ENCODE measurements at places on chromosomes 2 and 18.
A peak's percentile ranks its signal among the peaks of the same experiment; 100 is the strongest.

- no peaks in the 10 kb centered on the region for H3K27me3 ChIP-seq
- H3K36me3 ChIP-seq: no peaks in the 10 kb centered on the region
- DNase-seq: no peak
- H3K27ac ChIP-seq: no peak overlapping the region
- H3K4me1 ChIP-seq: no peaks in the 10 kb centered on the region
Measured at GRCh38 chr2:174786066-174786725, 21.9 kb upstream of the CHRNA1 start.

DNA sequence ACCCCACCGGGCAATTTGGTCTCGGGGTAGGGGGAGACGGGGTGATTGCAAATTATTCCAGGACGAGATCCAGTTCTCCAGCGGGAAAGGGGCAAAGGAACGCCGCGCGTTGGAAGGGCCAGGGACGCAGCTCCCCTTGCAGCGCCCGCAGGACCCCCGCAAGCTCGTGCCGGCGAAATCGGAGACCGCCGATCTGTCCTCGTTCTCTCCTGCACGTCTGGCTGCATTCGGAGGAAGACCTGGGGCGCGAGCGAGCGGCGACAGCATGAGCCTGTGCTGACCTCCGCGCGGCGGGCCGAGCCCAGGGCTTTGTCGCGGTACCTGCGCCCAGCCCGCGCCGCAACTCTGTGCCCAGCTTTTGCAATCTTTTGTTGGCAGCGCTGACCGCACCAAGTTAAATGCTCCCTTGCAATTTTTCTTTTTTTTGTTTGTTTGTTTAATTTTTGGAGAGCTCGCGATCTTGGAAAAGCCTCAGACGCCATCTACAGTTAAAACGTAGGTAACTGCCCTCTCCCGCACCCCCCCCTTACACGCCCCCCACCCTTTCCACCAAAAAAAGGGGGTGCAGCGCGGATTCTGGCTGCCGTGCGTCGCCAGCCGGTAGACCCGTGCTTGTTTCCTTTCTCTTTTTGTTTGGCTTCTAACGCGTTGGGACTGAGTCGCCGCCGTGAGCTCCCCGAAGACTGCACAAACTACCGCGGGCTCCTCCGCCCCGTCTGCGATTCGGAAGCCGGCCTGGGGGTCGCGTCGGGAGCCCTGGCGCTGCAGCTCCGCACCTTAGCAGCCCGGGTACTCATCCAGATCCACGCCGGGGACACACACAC is 667 bp downstream of the TRIB2 start:
- peak overlapping the region; percentile 96 for H3K27ac ChIP-seq
- H3K27me3 ChIP-seq: no peaks in the 10 kb centered on the region
- peak overlapping the region; percentile 80 for H3K4me3 ChIP-seq
- peaks cover 3% of the 10 kb centered on the region for H3K4me1 ChIP-seq
- peak; percentile 61 for DNase-seq

DNA sequence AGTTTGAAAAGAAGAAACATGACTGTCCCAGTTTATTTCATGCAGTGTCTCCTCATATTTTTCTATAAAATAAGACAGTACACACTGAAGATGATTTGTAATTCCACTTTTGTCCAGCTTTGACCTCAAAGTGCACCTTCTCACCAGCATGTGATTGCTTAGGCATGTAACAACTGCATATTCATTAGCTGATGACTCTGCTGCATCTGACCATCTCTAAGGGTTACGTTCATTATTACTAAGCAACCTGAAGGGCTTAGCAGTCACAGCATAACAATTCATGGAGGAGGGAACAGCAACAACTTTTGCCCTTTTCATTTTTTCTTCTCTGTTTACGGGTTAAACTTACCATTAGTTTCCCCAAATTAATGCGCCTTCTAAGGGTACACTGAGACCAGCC is 330.6 kb upstream of the PIK3C3 start:
- H3K27me3 ChIP-seq: no peaks in the 10 kb centered on the region
- H3K36me3 ChIP-seq: no peaks in the 10 kb centered on the region
- no peak overlapping the region for H3K4me3 ChIP-seq
- H3K27ac ChIP-seq: no peak overlapping the region
- no peak for DNase-seq

- H3K4me3 ChIP-seq: no peak overlapping the region
- no peaks in the 10 kb centered on the region for H3K36me3 ChIP-seq
- H3K4me1 ChIP-seq: no peaks in the 10 kb centered on the region
Measured at GRCh38 chr18:26818461-26818860, 47.0 kb downstream of the AQP4 start.

GRCh38 chr18:74492259-74492658 is 3.9 kb upstream of the CNDP2 start:
- no peak overlapping the region for H3K27ac ChIP-seq
- no peak for DNase-seq
- H3K36me3 ChIP-seq: no peaks in the 10 kb centered on the region

- no peaks in the 10 kb centered on the region for H3K27me3 ChIP-seq
- H3K36me3 ChIP-seq: no peaks in the 10 kb centered on the region
- H3K27ac ChIP-seq: no peak overlapping the region
- DNase-seq: no peak
- H3K4me1 ChIP-seq: no peaks in the 10 kb centered on the region
Measured at GRCh38 chr2:119940856-119941255, 72.0 kb upstream of the EPB41L5 start.

DNA sequence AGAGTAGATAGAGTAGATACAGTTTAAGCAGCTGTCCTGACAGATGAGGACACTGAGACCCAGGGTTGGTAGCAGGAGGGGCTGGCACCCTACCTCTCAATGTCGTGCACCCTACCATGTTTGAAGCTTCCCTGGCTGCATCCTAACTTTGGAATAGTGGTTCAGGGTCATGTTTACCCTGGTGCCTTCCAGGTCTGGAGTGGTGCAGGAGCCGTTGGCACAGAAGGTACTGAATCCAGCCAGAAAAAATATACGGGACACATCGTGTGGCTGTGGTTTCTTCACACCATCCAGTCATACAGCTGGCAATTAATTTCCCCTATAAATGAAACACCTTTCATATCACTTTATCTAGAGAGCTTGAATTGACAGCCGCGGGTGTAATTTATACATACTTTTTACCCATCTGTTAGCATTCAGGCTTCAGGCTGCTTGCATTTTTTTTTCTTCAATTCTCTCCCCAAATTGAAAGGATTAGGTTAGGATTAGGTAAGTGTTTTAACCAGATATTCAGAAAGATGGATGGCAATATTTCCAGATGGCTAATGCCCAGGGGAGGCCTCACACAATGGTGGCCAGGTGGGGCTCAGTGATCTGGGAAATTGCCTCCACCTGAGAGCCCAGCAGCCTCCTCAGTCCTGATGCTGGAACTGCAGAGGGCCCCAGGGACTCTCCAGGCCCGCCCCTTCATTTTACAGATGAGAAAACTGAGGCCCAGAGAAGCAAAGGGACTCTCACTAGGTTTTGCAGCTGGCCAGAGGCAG is 127.0 kb downstream of the CELF4 start:
- H3K4me3 ChIP-seq: no peak overlapping the region
- H3K4me1 ChIP-seq: no peaks in the 10 kb centered on the region
- no peaks in the 10 kb centered on the region for H3K36me3 ChIP-seq

GRCh38 chr2:10378189-10378588 is 69.9 kb downstream of the ODC1 start:
- no peaks in the 10 kb centered on the region for H3K36me3 ChIP-seq
- H3K4me1 ChIP-seq: peaks cover 12% of the 10 kb centered on the region
- H3K27ac ChIP-seq: no peak overlapping the region

DNA sequence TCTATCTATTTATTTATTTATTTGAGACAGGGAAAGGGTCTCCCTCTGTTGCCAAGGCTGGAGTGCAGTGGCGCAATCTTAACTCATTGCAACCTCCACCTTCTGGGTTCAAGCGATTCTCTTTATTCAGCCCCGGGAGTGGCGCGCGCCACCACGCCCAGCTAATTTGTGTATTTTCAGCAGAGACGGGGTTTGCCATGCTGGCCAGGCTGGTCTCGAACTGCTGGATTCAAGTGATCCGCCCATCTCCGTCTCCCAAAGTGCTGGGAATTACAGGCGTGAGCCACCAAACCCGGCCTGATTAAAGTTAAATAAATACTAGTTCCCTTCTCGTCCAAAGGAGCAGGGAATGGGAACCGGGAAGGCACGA is 4.2 kb upstream of the CTDSP1 start:
- no peaks in the 10 kb centered on the region for H3K36me3 ChIP-seq
- no peaks in the 10 kb centered on the region for H3K4me1 ChIP-seq
- DNase-seq: peak; percentile 54
- H3K4me3 ChIP-seq: peak overlapping the region; percentile 95
- peak overlapping the region; percentile 99 for H3K27ac ChIP-seq

DNA sequence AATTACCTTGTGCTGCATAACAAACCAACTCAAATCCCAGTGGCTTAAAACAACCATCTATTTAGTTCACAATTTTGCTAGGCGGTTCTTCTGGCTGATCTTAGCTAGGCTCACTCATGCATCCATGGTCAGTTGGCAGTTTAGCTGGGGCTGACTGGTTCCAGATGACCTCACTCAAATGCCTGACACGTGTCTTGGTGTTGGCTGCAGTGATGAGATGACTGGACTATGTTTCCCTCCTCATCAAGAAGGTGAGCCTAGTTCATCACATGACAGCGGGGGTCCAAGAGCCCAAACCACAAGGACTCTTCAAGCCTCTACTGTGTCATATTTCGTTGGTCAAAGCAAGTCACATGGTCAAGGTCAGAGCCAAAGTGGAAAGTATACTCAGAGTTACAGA is 42.7 kb upstream of the ACTR3 start:
- H3K36me3 ChIP-seq: no peaks in the 10 kb centered on the region
- DNase-seq: no peak
- H3K27me3 ChIP-seq: no peaks in the 10 kb centered on the region

GRCh38 chr2:207847098-207847806 is 77.5 kb upstream of the FZD5 start:
- DNase-seq: no peak
- no peaks in the 10 kb centered on the region for H3K27me3 ChIP-seq
- H3K4me3 ChIP-seq: no peak overlapping the region
- no peaks in the 10 kb centered on the region for H3K36me3 ChIP-seq

- H3K4me3 ChIP-seq: no peak overlapping the region
- no peak overlapping the region for H3K27ac ChIP-seq
- H3K4me1 ChIP-seq: no peaks in the 10 kb centered on the region
Measured at GRCh38 chr2:19823507-19823906, 78.3 kb downstream of the TTC32 start.

GRCh38 chr2:20649576-20649975 is 1.3 kb downstream of the HS1BP3 start:
- no peaks in the 10 kb centered on the region for H3K36me3 ChIP-seq
- H3K4me1 ChIP-seq: peaks cover 20% of the 10 kb centered on the region
- no peak overlapping the region for H3K27ac ChIP-seq
- H3K27me3 ChIP-seq: no peaks in the 10 kb centered on the region

DNA sequence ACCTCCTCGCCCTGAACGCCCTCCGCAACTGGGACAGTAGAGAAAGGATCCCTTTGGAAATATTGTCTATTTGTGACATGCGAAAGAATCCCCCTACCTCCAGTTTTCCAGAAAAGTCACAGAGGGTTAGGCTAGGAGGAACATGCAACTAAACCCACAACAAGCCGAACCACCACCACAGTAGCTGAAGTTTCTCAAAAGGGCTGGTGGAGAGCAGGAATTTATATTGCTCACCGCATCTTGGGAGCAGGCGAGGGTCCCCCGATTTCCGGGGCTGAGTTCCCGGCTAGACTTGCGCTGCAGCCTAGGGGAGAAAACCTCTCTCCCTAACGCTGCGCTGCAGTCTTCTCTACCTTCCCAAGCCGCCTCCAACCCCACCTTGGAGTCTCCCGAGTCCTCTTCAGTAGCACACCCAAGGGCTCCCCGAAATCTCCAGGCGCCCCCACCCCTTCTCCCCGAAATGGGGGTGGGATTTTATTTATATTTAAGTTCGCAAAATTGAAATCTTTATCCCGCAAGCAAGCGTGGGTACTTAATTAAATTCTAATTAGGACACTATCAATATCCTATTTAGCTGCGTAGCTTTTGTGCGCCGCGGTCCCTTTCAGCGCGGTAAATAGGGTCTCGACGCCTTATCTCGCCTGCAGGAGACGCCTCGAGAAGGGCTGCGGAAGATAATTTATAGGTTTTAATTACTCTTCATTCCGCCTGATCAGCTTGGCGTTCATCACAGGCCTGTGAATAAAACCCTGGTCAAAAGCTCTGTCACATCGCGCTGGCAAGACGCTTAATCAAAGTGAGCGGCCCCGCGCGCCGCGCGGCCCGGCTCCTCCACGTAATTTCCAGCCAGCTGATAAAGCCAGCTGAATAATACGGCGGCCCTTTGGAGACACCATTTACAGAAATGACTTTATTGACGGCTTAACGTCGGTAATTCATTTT is 2.0 kb upstream of the EN1 start:
- no peaks in the 10 kb centered on the region for H3K36me3 ChIP-seq
- no peak for DNase-seq
- peaks cover 18% of the 10 kb centered on the region for H3K4me1 ChIP-seq
- H3K27ac ChIP-seq: no peak overlapping the region
- H3K4me3 ChIP-seq: no peak overlapping the region

- peak; percentile 99 for DNase-seq
- no peaks in the 10 kb centered on the region for H3K27me3 ChIP-seq
- peak within 1 kb of the TSS; percentile 83 for H3K4me3 ChIP-seq
- peaks cover 20% of the 10 kb centered on the region for H3K4me1 ChIP-seq
- no peaks in the 10 kb centered on the region for H3K36me3 ChIP-seq
- H3K27ac ChIP-seq: peak within 1 kb of the TSS; percentile 98
Measured at GRCh38 chr2:38750891-38751595, at the start of gene SRSF7. Gene SRSF7, minus strand, starts transcription at chr2:38751361. Its CDS starts 105 bp downstream, at chr2:38751256.

GRCh38 chr2:239964399-239965185 is 60.5 kb downstream of the NDUFA10 start:
- H3K4me1 ChIP-seq: no peaks in the 10 kb centered on the region
- DNase-seq: no peak
- no peaks in the 10 kb centered on the region for H3K36me3 ChIP-seq
- H3K27me3 ChIP-seq: no peaks in the 10 kb centered on the region

GRCh38 chr18:54743605-54743995 is 84.7 kb upstream of the RAB27B start:
- no peaks in the 10 kb centered on the region for H3K36me3 ChIP-seq
- no peak for DNase-seq
- no peak overlapping the region for H3K4me3 ChIP-seq

GRCh38 chr2:128284841-128285240 is 33.8 kb downstream of the HS6ST1 start:
- no peak for DNase-seq
- no peak overlapping the region for H3K4me3 ChIP-seq
- no peaks in the 10 kb centered on the region for H3K27me3 ChIP-seq

- H3K4me1 ChIP-seq: no peaks in the 10 kb centered on the region
- H3K27ac ChIP-seq: no peak overlapping the region
- no peak overlapping the region for H3K4me3 ChIP-seq
- no peaks in the 10 kb centered on the region for H3K27me3 ChIP-seq
- DNase-seq: no peak
Measured at GRCh38 chr2:127485051-127485693, 41.1 kb downstream of the IWS1 start.

- H3K4me1 ChIP-seq: no peaks in the 10 kb centered on the region
- DNase-seq: no peak
- no peak overlapping the region for H3K27ac ChIP-seq
- no peaks in the 10 kb centered on the region for H3K36me3 ChIP-seq
- no peak overlapping the region for H3K4me3 ChIP-seq
- H3K27me3 ChIP-seq: no peaks in the 10 kb centered on the region
Measured at GRCh38 chr2:111113838-111114237, 6.9 kb upstream of the BCL2L11 start.
